ENCODE measurements at places on chromosomes 2 and 18.

DNA sequence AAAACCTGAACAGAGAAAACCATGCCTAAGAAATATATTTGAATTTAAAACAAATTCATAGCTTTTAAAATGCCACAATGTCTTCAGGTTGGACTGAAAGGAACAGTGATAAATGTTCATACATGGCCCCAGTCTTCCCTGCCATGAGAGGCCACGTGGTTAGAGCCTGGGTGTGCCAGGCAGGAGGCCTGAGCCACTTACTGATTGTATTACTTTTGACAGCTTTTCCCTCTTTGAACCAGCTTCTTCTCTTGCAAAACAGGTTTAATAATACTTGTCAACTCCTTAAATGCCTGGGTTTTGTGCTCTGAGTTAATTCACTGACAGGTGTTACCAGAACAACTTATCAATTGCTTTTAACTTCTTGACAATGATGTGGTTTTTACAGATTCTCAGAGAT lies 27.0 kb downstream of the RBKS start:
- DNase-seq, result no peak

DNA sequence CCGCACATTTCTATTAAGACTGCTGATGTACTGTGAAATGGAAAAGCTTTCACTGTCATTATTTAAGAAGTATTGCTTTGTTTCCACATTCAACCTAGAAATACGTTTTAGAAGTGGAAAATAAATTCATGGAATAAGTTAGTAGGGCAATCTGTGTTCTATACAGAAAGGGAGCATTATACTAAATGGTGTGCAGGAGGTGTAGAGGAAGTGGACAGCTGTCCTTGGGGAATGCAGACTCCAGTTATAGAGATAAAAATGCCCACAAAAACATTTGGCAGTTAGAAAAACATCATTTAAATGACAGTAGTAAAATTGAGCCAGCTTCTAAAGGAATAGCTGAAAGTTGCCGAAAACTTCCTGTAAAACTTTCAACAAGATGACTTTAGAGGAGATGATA lies 46.8 kb downstream of the PIK3C3 start:
- no peak for DNase-seq

DNA sequence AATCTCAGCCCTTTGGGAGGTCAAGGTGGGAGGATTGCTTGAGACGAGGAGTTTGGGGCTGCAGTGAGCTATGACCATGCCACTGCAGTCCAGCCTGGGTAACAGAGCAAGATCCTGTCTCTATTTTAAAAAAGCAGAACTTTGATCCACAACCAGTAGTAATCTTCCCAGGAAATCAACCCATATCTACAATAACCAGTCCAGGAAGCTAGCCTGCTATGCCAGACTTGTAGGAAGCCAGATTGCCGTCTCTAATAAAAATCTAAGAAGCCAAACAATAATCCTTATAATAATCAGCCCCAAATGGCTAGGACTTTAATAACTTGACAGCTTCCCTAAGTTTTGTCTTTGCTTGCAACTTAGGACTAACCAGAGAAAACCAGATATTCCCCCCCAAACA lies 9.0 kb upstream of the ALMS1 start:
- no peak for DNase-seq

GRCh38 chr2:60067006-60067405 lies 486.4 kb downstream of the BCL11A start:
- no peak for DNase-seq

- no peak for DNase-seq
Measured at GRCh38 chr18:34592961-34593382, 117.1 kb upstream of the DTNA start.

DNA sequence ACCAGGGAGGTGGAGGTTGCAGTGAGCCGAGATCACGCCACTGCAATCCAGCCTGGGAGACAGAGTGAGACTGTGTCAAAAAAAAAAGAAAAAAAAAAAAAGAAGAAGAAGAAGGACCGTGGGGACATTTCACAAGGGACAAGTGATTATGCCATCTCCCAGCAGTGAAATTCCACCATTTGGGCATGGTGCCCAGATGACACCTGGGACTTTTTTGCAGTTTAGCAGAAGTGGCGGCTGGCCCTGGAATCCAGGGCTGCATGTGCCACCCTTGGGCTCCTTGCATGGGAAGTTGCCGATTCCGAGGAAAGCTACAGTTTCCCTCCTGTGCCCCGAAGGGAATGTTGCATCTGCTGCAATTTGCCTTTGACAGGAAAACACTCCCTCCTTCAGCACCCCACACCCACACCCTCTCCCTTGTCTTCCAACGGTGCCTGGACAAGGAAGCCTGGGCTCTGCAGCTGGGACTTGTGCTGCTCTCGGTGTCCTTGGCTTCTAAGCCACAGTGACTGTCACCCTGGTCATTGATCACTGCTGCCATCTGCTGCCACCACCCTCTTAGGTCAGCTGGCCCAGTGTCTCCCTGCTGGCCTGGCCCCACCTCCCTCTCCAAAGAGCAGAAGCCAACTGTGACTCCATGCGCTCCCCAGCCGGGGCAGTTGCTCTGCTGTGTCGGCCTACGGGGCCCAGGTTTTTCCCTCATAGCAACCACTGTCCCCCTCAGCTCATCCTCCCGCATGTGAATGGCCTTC lies 56.4 kb upstream of the LRRC30 start:
- no peak for DNase-seq

DNA sequence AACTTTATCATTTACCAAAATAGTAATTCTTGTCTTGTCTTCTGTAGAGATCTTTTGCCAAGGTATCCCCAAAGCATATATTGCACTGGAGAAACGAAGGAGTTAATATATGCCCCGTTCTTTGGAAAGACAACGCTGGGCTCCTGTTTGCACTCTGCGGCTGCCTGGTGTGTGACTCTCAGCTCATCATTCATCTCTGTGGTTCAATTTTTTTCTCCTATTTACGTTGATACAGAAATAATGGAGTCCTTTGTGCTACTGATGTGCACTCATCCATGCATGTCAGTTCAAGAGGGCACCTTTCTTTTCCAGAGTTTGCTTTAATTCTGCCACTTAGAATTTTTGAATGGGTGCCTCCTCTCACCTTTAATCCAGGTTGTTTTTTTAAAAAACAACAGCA lies 655.5 kb downstream of the DCDC2C start:
- no peak for DNase-seq

GRCh38 chr2:132538331-132538855 lies 121.8 kb downstream of the GPR39 start:
- DNase-seq, result no peak

- no peak for DNase-seq
Measured at GRCh38 chr2:161039071-161039470, 121.2 kb upstream of the TANK start.

GRCh38 chr18:34796035-34796657 lies 86.0 kb downstream of the DTNA start:
- DNase-seq, result no peak

- DNase-seq, result no peak
Measured at GRCh38 chr2:237540823-237541222, 25.6 kb upstream of the PRLH start.

GRCh38 chr18:26546170-26546874 lies 2.0 kb downstream of the KCTD1 start:
- no peak for DNase-seq

DNA sequence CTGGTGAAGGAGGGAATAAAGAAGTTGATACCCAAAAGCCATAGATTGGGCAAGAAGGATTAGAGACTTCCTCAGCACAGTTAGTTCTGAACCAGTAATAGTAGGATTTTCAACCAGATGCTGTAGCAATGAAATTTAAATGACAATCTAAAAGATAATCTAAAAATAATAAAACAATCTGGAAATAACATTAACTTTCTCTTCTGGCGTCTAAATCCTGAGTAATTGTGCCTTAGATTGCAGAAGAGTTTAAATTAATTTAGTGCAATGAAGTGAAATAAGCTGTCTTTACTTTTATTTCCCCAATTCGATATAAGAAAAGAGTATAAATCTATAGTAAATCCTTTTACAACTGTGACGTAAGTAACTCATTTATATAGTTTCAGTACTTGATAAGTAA lies 186.8 kb upstream of the DOK6 start:
- DNase-seq, result no peak

DNA sequence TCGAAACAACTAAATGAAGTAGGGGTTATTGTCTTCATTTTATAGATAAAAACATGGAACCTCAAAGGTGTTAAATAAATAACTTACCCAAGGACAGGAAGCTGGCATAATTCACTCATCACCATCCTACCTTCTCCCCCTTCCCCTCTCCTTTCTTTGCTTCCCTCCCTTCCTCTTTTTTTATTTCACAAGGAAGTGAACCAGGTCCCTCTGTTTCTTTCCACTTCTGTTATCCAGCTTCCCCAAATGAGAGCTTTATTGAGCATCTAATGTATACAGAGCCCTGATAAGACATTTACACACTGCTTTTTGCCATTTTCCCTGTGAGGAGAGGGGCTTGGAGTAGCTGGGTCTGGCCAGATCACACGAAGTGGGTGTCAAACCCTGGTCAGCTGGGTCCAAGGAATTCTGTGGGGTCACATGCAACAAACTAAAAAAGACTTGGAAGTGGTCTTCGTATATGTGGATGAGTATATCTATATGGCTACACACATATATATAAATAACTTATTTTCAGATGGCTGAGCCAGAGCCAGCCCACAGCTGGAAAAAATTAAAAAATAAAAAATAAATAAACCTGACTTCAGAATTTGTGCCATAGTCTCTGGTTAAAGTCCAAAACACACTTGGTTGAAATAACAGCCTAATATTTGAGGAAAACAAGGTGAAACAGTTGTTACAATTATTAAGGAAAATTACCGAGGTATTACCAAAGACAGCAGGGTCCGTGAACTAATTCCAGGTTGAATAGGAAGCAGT lies 49.3 kb upstream of the FOSL2 start:
- no peak for DNase-seq

DNA sequence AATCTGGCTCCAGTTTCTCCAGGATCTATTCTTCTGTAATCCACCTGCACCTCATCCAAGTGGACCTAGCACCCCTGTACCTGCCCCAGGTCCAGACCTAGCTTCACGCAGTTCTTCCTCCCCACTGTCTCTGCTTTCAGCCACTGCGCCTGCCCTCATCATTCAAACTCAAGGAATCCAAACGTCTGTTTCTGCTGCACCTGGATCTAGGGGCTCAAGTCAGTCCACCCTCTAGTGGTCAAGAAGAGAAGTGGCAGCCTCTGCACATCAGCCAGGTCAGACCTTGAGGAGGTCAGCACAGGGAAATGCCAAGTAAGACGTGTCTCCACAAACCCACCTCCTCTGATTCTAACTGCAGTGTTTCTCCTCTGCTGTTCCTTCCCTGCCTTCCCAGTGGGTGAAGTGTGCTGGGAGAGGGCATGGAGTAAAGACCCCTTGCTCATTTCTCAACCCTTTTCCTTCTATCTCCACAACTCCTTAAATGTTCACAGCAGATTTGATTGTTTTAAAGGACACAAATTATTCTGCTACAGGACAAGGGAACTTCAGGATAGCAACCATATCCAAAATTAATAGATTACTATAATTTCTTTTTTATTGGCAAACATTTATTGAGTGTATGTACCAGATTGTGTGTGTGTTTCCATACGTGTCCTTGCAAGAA lies 8.6 kb upstream of the RNF152 start:
- peak; percentile 39 for DNase-seq

DNA sequence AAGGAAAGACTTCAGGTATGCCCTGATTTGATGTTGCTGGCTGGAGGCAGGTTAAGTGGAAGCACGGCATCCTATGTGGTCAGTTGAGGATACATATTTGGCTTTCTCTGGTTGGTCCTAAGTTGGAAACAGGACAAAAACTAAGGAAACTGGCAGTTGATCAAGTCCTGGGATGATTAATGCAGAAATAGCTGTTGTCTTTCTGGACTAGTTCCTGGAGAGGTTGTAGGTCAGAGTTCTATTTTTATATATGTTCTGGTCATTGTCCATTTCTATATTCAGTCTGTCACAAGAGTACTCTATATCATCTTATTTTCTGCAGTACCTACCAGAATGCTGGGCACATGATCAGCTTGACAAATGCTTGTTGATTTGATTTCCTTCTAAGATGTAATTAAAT lies 4.0 kb upstream of the SLC35F5 start:
- no peak for DNase-seq

DNA sequence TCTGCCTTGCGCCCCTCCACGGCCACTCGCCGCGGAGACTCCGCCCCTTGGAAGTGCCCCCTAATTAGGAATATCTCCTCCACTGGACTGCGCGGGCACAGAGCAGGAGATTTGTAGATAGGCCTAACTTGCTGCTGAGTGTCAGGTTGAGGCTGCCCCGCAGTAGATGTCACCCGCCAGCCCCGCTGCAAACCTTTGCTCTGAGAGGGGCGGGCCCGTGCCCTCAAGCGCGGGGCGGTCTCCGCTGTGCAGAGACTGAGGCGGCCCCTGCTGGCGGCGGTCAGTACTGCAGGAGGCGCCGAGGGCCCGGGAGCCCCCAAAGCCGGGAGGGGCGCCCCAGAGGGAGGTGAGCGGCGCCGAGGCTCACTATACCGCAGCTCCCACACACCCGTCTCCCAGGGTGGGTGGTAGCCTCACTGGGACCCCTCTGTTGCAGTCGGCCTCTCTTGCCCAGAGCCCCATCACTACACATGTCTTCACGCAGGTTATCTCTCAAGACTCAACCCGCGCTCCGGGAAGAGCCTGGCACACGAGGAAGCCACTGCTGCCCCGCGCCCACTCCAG lies 2.9 kb upstream of the NEURL3 start:
- DNase-seq, result peak; percentile 82

- no peak for DNase-seq
Measured at GRCh38 chr2:211216221-211216620, 659.8 kb downstream of the CPS1 start.

DNA sequence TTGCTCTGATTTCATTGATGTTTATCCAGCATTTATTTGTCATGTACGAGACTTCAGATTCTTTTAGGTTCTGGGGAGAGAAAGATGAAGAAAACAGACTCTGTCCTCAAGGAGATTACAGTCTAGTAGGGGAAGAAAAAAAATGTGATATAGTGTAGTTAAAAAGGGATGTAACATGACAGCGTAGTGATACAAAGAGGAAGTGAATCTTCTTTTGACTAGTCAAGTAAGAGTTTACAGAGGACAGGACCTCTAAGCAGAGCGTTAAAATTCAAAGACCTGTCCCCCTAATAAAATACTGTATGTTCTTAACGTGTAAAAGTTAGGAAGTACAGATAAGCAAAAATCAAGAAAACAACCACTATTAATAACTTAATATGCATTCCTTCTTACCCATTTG lies 47.7 kb downstream of the NCOA1 start:
- no peak for DNase-seq

- DNase-seq, result no peak
Measured at GRCh38 chr2:25129901-25130520, 38.4 kb downstream of the POMC start.

GRCh38 chr2:134238371-134238770 lies 15.5 kb upstream of the MGAT5 start:
- DNase-seq, result no peak

GRCh38 chr2:238259061-238260020 lies 19.5 kb upstream of the HES6 start:
- DNase-seq, result no peak

GRCh38 chr2:239106314-239106908 lies 258.5 kb downstream of the TWIST2 start:
- DNase-seq, result no peak

Measured in central memory CD4-positive, alpha-beta T cell (primary cell).